ENCODE measurements at places on chromosomes 11 and 22.
A peak's percentile ranks its signal among the peaks of the same experiment; 100 is the strongest.

DNA sequence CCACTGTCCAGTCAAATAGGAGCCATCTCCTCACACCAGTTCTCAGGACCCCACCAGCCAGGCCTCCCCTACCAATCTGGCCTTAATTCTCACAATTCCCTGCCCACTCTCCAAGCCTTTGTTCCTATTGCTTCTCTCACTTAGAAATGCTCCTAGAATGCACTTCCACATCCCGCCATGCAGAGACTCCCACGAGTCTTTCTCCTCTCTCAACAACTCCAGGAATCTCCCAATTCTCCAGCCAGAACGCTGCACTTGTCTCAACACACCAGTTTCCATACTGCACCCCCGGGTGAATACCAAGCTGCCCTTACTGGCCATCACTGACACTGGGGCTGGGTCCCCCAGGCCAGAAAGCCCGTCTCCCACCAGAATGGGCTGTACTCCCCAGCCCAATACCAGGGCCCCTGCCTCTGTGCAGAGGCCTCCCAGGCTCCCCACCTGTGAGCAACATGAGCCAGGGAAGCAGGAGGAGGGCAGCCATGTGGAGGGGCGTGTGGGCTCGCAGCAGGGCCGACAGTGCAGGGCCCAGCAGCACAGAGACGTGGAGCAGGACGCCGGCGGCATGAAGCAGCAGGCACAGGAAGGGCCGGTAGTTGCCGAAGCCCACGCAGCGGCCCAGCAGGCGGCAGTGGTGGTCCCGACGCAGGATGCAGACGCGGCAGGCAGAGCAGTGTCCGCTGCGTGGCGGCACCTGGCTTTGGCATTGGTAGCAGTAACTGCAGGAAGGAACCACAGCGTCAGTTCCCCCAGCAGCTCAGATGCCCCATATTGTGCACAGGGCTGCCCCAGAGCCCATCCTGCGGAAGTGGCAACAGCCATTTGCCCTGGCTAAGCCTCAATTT lies 2.4 kb downstream of the ZDHHC24 start:
- DNase-seq = no peak

GRCh38 chr22:36259615-36260300 lies 6.8 kb downstream of the APOL1 start:
- DNase-seq = no peak

- DNase-seq = peak; percentile 70
These were observed 678 bp downstream of the CD248 start for GRCh38 chr11:66315921-66316811.

DNA sequence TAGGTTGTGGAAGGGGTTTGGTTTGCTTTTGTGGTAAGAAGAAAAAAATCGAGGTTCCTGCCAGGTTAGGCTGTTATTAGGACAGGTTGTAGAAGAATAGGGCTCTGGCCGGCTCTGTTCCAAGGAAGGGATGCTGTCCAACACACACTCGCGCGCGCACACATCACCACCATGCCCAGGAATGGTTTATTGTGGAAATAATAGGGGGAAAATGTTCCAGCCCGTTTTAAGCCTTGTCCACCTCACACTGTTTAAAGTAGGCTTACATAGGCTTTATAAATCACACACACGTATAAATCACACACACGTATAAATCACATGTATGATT lies 1.2 kb upstream of the ARHGAP20 start:
- DNase-seq = no peak

DNA sequence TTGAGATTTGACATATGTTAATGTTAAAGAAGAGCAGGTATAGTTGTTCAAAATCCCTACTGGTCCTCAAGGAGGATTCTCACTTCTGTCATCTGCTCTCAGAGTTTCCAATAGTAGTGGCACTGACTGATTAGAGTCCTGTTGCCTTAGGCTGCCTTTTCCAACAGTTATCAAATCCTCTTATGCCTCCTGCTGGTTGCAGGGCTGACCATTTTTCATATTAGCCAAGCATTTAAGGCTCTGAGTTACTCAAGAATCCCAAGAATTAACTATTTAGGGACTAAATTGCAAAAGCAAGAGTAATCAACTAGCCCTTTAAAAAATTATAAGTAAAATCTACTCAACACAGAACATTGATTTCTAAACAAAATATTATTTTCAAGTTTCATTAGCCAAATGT lies 212.0 kb upstream of the CHORDC1 start:
- DNase-seq = no peak

GRCh38 chr11:87628957-87629356 lies 546.3 kb downstream of the RAB38 start:
- no peak for DNase-seq

DNA sequence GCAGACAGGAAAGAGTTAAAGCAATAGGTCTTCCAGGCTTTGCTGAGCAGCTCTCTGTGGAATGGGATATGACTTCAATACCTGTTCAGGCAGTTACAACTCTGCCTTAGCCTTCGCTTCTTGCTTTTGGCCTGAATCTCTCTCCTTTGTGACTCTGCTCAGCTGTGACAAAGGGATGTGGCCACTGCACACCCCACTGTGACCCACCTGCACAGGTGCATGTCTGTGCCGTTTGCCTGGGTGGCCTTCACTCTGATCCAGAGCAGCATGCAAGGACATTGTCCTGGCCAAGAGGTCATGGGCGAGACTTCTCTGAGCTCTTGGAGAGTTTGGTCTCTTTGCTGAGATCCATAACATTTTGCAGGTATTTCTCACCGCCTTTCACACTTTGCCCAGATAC lies 891.3 kb downstream of the BRD1 start:
- no peak for DNase-seq

DNA sequence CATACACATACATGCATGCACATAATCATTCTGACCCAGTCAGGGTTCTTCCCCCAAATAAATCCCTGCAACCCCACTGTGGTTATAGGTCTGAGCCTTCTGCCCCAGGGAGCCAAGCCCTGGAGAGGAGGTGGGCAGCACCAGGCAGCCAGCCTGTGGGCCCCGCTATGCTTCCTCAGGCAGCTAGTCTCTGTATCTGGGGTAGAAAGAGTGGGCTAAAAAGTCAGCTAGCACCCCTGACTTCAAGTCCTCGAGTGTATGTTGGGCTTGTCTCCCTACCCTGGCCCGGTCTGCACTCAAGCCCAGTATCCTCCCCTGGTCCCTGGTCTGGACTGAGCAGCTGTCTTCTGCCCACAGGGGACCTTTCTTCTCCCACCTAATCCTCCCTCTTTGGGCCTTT lies 28.0 kb downstream of the KCNQ1OT1 start:
- no peak for DNase-seq

DNA sequence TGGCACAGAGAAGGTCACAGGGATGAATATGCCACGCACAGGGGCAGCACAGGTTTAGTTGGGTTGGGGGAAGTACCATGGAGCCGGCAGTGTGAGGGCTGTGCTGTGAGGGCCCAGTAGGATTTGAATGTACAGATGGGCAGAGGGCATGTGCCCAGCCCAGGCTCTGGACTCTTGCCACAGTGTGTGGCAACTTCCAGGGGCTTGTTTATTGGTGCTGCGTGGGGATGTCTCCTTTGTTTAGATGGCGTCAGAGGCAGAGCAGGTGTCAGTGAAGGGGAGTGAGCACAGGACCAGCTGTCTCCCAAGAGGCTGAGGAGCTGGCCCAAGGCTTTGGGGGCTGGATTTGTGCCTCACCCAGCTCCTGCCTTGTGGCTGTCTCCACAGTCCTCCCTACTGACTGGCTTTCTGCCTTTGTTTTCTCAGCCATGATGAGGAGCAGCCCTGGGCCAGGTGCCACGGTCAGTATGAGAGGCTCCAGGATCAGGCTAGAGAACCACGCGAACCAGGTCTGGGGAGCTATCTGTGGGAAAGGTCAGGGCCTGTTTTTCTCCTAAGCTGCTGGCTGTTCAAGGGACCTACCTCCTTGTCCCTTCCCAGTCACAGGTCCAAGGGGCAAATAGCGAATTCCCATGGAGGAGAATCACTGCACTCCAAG lies 21.9 kb downstream of the SUN2 start:
- peak; percentile 90 for DNase-seq

GRCh38 chr11:38256436-38256835 lies 1658.4 kb upstream of the RAG2 start:
- DNase-seq = no peak

DNA sequence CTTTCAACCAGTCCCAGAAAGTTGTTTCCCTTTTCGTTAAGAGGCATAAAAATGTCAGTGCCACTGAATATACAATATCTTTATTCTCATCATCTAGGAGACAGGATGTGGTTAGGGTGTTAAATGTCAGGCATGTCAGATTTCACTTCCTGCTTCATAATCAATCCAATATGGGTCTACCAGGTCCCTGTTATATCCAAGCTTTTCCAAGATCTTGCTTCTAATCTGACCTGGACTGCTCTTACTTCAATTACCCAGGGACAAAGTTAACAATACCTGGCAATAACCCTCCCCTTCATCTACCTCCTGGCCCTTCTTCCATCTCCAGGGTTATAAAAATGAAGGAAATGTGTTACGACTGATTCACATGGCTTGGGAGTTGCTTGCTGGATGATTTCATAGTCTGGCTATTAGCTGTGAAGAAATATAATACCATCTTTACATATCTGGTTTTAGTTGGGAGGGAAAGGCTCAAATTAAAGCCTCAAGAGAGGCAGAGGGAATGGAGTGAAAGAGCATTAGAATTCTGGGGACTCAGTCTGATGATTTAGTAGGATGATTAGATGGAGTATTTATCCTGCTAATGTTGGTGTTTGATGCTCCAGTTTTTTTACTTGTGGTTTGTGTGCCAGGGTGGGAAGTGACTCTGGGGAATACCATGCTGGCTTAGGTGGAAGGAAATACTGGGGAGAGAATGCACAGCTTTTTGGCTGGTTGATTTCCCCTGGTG lies 534.3 kb downstream of the ETS1 start:
- DNase-seq = no peak

DNA sequence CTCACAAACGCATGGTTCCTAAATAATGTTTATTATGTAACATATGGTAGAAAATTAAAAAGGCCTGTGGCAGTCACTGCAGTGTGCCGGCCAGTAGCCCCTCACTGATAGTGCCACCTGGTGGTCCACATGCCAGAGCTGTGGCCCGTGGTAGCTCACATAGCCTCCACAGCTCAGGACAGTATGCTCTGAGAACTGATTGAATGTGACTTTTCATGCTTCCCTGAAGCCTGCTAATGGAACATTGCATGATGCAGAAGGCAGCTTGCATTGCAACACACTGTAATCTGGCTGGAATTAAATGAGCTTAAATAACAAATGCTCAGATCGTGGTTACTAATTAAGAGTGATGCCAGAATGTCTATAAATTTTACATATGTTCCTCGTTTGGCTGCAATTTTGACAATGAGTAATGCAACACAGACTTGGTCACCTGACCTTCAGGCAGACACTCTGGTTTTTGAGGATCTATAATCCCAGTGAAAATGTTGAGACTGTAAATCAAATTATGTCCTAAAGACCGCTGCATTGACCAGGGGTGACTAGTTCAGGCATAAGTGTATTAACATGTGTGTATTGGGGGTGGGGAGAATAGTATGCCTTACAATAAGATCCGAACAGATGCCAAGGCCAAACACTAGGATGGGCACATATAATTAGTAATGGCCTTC lies 566.4 kb downstream of the METTL15 start:
- no peak for DNase-seq

- peak; percentile 24 for DNase-seq
These were observed 147.7 kb upstream of the LARGE1 start for GRCh38 chr22:34068001-34068400.

Measured in SHP77 (cell line).